ENCODE measurements at places on chromosomes 16 and 17.

GRCh38 chr16:27852116-27852515, 211.4 kb downstream of the GSG1L start:
- no peak for DNase-seq

DNA sequence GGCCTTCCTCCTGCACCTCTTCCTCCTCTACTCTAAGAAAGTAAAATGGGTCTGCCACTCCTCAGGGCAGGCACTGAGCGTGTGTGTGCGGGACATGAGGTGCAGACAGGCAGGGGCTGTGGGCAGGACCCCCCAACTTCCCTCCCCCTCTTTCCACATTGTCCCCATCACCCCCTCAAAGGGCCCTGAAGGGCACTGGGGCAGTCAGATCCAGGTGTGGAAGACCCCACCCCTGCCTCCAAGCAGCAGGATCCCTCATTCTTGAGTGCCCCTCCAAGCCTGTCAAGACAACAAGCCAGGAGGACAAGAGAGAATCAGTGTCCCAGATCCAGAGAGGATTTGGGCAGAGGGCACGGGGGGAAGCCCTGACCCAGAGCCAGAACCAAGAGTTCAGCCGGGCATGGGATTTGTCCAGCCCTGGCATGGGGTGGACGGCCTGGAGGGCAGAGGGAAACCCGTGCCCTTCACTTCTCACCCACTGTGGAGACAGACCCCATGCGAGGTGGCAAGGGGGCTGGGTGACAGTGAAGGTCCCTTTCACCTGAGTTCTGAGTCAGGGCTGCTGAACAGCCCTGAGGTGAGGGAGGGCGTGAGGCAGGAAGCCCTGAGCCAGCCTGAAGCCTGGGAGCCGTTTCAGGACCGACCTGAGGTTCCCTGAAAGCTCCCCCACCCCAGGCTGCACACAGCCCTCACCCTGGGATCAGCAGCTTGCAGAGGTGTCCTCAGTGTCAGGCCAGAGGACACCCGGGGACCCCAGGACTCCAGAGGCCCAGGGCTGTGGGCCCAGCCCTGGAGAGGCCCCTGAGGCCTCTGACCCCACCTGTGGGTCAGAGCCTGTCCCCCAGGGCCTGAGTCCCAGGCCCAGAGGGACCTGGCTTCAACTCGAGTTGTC, 45.8 kb downstream of the USP22 start:
- no peak for DNase-seq

GRCh38 chr17:40730970-40731369, 24.2 kb downstream of the KRT25 start:
- no peak for DNase-seq

GRCh38 chr17:64234961-64235360, 28.1 kb downstream of the TEX2 start:
- DNase-seq = no peak

DNA sequence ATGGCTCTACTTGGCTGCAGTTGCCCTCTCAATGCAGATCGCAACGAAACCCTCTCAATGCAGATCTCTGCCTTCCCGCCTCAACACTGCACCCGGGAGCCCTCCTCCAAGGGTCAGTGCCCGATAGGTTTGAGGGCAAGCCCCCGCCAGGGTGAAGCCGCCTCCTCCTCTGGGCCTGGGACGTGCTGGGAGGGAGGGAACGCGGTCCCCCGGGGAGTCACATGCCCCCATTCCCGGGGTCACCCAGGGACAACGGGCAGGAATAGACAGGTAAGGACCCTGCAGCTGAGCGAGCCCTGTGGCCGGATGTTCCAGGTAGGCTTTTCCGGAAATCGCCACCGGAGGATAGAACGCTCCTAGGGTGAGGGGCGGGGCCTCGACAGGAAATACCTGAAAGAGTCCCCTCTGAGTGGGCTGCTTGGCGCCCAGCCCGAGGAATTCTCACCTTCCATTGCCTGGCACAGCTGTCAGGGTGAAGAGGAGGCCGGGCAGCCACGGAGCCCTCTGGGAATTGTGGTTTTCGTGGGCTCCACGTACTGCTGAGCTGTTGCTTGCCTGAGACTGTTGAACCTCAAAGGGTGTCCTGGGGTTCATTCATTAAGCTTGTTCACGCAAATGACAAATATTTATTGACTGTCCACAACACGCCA, 12.8 kb downstream of the ZNF174 start:
- DNase-seq = no peak

DNA sequence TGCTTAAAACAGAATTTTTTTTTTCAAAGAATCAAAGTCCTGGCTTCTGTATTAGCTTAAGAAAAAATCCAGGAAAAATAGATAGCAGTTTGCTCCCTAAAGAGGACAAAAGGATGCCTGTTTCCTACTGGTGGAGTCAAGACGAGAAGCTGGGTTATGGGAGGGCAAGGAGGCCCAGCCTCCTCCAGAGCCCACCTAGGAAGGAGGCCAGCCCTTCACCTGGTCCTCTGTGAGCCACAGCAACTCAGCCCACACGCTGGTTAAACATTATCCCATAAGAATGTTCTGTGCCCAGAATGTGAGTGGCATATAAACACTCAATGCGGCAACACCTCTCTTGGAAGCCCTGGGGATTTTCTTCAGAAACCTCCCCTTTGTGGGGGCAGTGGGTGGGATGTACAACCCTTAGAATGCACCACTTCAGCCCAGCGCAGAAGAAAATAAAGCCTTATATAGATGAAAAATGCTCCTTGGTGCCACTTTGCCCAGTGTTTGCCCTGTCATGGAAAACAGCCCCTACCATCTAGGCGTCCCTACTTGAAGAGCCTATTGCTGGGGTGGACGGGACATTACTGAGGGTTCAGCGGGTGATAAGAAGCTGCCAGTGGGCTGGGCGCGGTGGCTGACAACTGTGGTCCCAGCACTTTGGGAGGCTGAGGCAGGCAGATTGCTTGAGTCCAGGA, 48.0 kb downstream of the TEKT5 start:
- DNase-seq = no peak

DNA sequence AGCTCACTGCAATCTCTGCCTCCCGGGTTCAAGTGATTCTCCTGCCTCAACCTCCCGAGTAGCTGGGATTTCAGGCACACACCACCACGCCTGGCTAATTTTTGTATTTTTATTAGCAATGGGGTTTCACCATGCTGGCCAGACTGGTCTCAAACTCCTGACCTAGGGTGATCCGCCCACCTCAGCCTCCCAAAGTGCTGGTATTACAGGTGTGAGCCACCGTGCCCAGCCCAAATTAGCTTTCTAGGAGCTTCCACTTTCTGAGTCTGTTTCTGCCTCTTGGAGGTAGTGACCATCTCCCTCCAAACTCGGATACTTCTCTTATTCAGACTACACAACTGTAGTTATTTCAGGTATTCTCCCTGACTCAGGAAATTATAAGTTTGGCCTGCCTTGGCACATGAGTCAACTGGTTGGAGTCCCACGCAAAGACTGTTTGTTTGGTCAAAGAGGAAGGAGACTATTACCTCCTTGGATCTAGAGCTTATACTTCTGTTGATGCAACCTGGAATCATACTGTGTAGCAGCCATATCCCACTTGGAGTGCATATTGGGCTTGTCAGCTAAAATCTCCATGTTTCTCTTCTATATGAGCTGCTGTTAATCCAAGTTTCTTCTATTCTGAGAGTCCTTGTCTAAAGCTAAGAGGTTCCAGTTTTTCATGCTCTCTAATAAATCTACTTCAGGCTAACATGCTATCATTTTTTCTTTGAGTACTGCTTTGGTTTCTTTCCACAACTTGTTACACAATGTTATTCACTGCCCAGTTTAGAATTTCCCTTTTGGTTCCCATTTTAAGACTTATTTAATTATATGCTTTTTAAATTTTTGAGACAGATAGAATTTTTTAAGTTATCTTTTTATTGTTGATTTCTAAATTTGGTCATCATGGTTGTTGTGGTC, 7.5 kb downstream of the IL4R start:
- no peak for DNase-seq

DNA sequence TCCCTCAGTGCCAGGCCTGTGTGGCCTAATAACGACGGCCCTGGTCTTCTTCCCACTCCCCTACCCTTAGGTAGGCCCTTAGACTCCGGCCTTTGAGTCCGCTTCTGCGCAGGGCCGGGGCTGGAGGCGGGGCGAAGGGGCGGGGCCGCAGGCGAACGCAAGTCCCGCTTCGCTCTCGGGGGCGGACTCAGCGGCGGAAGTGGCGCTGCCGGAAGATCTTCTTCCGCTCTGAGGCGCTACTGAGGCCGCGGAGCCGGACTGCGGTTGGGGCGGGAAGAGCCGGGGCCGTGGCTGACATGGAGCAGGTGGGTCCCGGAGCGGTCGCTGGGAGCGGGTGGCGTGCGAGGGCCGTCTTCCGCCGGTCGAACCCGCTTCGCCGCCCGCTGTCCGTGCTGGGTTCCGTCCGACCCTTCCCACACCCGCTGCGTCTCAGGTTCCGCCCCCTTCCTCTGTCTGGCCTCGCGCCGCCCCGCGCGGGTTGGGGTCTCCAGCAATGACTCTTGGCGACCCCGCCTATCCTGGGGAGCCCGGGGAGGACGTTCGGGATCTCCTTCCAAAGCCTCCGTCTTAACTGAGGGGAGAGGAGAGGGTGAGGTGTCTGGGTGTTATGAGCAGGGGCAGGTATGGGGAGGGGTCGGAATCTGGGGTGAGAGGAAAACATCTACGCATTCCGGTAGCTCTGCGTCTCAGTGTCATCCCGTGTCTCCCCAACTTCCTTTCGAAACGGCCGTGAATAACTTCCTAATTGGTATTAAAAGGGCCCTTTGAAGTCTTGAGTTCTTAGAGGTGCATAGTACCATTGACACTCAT, at the start of gene STARD3:
TSS of gene STARD3 (plus strand) at position 218 of the 810 bp plus-strand sequence. CDS start 16,388 bp downstream, outside the sequence.
- peak; percentile 93 for DNase-seq

- no peak for DNase-seq
Observed at GRCh38 chr16:1790261-1790610, 3.3 kb downstream of the IGFALS start.

- no peak for DNase-seq
Observed at GRCh38 chr17:17137731-17138585, 68.2 kb downstream of the PLD6 start.

DNA sequence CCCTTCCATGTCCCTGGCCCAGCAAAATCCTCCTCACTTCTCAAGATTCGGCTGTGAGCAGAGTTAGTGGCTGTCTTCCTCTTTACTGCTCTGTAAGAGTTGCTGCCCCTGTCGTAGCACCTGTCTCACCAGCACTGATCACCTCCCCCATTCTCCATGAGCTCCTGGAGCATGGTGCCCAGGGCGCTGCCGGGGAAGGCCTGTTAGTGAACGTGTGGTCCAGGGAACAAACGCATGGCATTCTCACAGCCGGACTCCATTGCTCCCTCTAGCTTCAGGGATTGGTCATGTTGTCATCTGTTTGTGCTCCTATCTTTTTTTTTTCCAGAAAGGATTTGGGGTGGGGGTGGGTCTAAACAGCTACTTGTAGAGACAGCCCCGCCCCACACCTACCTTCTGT, 141.2 kb downstream of the CMIP start:
- DNase-seq = no peak

- peak; percentile 58 for DNase-seq
Observed at GRCh38 chr17:18261146-18261515, 669 bp downstream of the MIEF2 start.

DNA sequence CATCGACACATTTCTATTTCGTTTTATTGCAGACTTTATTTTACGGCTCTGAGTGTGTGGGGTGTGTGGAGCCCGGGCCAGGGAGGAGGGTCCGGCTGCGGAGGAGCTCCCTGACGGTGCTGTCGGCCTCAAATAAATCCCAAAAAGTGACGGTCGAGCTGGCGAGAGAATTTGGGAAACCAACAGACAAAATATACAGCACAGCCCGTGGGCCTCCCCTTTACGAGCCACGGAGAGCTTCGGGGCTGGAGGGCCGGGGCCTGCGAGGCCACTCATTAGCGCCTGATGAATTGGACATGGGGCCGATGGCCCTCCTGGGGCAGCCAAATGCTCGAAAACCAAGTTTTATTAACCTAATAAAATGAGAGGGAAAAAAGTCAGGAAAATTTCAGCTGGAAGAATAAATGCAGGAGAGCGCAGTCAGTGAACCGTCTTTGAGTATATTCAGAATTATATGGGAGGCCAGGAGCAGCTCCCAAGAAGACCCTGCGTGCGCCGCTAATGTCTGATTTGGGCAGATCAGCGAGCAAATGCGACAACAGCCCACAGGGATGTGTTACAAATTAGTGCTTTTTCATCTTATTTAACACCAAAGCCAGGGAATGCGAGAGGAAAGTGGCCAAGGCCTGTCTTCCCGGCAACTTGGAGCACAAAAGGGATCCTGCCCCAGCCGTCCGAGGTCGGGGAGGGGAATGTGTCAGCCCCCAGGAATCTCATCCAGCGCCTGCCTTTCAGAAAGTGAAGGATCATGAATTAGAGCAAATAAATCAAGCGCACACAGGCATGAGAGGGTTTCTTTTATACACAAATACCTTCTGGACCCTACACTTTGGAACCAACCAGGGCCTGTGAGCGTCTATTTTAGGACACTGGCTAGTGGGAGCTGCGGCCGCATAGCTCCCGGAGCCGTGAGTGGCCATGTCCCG, 249.1 kb downstream of the C16orf95 start:
- DNase-seq = no peak
